Stimulated activated CD8-positive, alpha-beta memory T cell treated with anti-CD3 and anti-CD28 coated beads, Interleukin-4, amount 100 ng/mL, for 1 hour (primary cell): ENCODE measurements at places on chromosomes 12 and 14.
A peak's percentile ranks its signal among the peaks of the same experiment; 100 is the strongest.

- DNase-seq = no peak
Measured at GRCh38 chr12:40559865-40560264, 132.4 kb upstream of the CNTN1 start.

DNA sequence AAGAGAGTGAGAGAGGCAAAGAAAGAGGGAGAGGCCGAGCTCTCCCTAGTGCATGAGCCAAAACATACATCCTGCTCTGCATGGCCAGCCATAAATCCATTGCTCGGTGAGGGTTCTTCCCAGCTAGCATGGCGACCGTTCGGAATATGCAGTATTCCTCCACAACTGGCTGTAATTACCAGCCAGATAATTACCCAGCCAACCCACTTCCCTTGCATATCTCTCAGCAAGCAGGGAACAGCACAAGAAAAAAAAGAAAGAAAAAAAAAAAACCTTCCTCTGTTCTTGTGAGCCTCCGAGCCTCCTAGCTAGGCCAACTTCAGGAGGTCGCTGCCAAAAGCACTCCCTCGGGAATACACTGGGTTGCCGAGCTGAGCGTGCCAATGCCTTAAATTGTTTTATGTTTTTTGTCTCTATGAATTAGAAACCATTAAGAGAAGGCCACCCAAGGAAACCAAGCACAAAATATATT is 567.9 kb downstream of the MED13L start:
- DNase-seq = no peak

DNA sequence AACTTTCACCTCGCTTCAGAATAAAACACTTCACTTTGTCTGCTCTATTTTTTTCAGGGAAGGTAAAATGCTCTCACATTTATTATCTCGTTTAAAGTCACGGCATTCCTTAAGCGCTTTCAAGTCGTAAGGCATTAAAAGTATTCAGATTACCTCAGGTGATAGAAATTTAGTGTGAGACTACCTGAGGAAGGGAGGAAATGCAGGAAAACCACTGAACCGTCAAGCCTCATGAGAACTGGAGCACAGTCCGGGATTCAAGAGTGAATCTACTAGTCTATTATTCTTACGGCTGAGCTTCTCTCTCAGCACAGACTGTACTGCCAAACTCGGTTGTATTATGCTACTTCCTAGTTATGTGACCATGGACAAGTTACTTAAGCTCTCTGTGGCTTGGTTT is 8.3 kb upstream of the PPFIBP1 start:
- DNase-seq = no peak

DNA sequence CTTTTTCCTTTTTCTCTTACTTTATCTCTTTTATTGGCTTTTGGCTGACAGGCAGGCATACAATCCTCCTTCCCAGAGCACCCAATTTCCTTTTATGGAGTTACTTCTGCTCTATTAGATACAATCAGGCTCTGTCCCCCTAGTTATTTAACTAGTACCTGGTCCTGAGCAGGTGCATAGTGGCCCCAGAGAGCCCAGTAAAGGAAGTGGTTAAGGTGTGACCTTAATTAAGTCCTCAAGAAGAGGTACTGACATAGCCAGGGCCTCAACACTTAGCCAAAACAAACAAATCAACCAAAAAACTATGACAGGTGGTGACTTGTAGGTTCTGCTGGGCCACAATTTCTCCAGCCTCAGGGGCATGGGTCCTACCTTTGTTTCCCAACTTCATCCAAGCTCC is 82.9 kb downstream of the CCDC60 start:
- no peak for DNase-seq

GRCh38 chr14:38828183-38828827 is 274.7 kb downstream of the SEC23A start:
- DNase-seq = no peak

DNA sequence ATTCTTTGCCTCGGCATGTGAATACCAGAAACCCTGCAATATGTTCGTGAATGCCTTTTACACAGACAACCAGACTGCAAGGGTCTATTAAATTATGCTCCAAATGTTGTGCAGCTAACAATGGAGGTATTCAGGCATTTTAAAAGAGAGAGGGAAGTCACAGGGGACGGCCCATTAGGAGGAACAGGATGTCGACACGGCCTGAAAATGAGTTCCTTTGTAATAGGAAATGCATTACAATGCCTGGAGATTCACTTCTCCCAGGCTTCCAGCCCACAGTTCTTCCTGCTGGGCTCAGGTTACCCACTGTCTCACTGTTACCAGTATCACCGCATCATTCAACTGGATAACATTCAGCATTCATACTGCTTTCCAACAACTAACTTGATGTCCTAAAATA is 2.5 kb downstream of the DUSP6 start:
- DNase-seq = no peak

DNA sequence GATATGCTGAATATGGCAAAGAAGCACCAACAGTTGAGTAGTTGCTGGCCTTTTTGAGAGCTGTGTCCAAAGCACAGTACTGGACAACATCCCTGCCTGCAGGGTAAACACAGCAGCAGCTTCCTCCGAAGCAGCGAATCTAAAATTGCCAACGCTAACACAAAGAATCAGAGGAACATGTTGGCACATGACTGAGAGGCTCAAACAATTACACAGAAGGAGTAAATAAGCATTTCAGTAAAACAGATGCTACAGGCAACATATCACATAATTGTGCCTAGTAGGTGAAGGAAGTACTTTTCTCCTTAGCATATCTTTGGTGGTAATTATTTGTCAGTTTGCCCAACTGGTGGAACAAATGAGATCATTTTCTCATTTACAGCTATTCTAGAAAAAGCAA is 52.1 kb downstream of the KICS2 start:
- DNase-seq = no peak

- no peak for DNase-seq
Measured at GRCh38 chr14:24255931-24256711, 6.9 kb downstream of the TGM1 start.

DNA sequence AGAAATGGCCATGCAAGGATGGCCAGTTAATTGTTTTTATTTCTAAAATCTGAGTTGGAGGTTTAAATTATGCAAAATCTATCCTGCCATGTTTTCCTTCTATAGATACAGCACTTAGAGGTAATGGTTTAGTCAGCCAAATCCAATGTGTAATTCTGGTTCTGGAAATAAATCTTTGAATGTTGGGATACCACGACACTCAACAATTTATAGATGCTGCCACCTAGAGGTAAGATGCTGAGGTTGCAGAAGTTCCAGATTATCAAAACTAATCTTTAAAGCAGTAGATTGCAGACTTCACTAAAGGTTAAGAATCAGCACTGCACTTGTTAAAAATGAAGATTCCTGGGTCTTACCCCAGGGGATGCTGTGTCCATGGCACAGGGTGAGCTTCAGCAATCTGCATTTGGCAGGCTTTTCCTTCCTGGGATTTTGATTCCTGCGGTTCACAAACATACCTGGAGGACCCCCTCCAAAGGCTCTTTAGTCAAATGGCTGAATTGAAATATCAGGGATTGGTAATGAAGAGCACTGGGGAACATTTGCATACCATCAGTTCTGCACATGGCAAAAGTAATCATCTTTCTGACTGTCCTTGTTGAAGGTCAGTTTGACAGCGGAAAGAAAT is 53.4 kb upstream of the ANO4 start:
- DNase-seq = no peak

GRCh38 chr12:51683763-51684357 is 92.8 kb downstream of the SCN8A start:
- no peak for DNase-seq

DNA sequence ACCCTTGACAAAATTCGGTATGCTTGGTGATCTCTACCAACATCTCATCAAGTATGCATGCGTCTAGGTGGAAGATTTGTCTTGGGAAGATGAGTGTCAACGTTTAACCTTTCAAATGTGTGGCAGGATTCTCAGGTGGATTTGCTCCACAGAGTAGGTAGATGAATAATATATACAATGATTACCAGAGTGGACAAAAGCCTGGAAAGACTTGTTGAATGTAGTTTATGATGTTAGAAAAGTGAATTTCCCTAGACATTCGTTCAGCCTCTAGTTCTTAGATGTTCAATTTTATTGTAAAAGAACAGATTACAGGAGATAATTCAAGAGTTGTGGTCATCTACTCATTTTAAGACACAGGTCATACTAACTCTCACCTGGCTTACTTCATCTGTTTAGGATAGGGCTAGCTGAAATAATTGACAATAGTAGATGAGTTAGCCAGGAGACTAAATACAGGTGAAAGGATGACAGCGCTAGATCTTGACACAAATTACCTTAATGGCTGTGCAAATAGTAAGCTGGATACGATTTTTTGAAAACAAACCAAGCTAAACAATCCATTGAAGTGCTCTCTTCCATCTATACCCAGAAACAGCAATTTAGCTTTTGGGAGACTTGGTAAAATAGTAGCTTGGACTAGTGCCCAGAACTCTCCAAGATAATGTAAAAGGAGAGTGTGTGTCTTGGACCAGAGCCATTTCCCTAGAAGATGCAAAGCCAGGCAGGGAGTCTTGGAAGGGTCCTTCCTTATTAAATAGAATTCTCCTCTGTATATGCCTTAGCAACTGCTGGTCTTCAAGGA is 168.0 kb downstream of the DACT1 start:
- no peak for DNase-seq

DNA sequence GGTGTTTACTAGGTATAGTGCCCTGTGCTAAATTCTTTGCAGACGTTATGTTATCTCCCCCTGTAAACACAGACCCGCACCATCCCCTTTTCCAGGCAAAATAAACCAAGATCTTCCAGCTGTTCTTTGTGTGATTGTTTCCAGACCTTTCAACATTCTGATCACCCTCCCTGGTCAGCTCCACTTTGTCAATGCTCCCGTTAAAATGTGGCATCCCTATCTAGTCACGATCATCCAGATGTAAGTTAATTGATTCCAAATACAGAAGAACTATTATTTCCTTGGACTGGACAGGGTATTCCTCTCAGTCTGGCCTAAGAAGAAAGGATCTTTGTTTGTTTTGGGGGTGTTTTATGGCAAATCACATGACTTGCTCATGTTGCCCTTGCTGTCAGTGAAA is 127.6 kb upstream of the ARID2 start:
- no peak for DNase-seq

- peak; percentile 31 for DNase-seq
Measured at GRCh38 chr12:95548539-95549391, 2.5 kb downstream of the USP44 start.

- no peak for DNase-seq
Measured at GRCh38 chr12:32535288-32535999, 136.1 kb downstream of the FGD4 start.

DNA sequence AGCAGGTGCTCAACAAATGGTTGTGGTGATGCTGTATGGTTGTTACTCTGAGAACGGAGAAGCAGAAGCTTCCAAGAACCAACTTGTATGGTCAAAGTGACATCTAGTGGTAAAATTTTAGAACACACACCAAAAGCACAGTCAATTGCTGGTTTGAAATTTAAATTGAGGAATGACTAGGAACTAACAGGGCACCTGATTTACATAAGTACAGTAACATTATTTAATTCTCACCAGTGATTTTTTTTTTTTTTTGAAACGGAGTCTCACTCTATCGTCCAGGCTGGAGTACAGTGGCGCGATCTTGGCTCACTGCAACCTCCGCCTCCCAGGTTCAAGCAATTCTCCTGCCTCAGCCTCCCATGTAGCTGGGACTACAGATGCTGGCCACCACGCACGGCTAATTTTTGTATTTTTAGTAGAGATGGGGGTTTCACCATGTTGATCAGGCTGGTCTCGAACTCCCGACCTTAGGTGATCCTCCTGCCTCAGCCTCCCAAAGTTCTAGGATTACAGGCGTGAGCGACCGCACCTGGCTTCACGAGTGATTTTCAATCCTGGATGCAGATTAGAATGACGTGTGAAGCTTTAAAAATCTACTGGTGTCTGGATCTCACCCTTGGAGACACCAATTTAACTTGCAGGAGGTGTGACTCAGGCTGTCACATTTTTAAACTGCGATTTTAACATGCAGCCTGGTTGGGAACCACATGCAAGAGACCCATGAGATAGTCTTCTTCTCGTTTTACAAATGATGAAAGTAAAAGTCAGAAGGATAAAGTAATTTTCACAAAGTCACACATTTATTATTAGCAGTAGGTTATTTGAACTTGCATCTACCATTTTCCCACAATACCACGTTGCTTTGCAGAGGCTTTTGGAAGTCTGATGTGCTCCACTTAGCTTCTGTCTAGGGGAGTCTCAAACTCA is 14.1 kb upstream of the NUMB start:
- DNase-seq = no peak

DNA sequence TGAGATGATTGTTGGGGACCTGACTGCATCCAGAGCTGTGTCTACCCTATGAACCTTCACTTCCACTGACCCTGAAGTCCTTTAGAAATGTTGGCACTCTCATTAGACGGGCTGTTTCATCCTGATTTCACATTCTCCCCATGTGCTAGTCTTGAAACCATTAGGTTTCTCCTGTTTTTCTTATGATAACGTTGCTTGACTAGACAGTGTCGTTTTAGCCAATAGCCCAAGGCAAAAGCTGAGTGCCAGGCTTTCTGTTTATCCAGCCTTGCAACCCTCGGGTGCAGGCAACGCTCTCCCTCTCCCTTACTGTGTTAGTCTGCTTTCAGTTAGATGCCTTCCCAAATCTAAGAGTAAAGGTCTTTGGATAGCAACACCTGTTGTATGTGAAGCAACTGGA is 30.1 kb downstream of the DACT1 start:
- no peak for DNase-seq

GRCh38 chr12:39905152-39905551 is 200.7 kb downstream of the SLC2A13 start:
- no peak for DNase-seq

GRCh38 chr12:78719721-78720120 is 144.9 kb upstream of the SYT1 start:
- DNase-seq = no peak

DNA sequence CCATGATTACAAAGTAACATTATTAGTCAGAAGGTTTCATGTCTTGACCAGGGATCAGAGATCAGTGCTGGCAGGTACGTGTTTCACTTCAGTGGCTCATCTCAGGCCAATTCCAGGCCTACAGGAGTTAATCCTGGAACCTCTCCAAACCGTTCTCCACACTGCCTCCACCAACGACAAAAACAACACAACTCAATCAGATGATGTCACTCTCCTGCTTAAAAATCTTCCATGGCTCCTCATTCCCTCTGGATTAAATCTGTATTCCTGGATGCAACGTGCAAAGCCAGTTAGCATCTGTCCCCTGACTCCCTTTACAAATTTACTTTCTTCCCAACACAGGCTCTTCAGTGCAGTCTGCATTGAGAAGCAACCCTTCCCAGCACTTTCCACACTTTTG is 34.3 kb upstream of the TXNRD1 start:
- no peak for DNase-seq

GRCh38 chr12:90090929-90091651 is 382.5 kb upstream of the ATP2B1 start:
- DNase-seq = no peak
